ENCODE measurements at places on chromosomes 6 and 20. TPM values are rescaled to one million over a fixed set of nuclear protein-coding genes. Genes with fewer than 3 reads are reported as not detected.

TENT5A gene
- 8.8 TPM for total RNA-seq

DEFB132 gene
- not detected for total RNA-seq

HLA-DRB5 gene
- 0.19 TPM for total RNA-seq

DNA sequence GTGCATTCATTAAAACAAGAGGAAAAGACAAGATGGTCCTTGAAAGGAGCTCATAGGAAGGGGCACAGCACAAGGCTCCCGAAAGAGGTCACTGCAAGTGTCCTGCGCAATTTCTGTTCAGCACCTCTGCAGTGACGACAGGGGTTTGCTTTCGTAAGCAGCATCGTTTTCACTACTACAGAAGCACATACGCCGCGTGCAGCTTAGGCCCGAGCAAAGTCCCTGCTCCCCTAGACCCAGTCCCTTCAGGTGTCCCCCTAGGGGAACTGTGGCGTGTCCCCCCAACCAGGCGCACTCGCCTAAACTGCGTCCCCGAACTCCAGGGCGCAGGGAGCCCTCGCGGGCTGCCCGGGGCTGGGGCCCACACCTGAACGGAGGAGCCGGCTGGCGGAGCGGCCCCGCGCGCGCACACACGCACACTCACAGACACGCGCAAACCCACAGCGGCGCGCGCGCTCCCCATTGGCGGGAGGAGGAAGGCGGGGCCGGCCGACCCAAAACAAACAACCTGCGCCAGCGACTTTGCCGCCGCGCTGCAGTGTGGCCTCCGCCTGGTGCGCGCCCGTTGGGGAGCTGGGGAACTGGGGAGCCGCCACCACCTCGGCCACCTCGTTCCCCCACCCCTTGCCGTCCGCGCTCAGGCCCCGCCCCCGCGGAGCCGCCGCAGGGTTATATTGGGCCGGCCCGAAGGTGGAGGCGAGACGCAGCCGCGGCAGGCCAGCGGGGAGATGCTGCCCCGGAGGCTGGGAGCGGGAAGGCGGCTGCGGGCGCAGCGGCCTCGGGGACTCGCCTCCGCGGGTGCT lies at the start of gene FOXQ1:
TSS of gene FOXQ1 (plus strand) at position 699 of the 803 bp plus-strand sequence. CDS start 607 bp downstream, outside the sequence.
- peak within 1 kb of the TSS; percentile 66 for H3K4me3 ChIP-seq
- peak within 1 kb of the TSS; percentile 92 for H3K27ac ChIP-seq
- no peak for DNase-seq
- H3K4me1 ChIP-seq = peaks cover 7% of the 10 kb centered on the region
- no peaks in the 10 kb centered on the region for H3K36me3 ChIP-seq

DNA sequence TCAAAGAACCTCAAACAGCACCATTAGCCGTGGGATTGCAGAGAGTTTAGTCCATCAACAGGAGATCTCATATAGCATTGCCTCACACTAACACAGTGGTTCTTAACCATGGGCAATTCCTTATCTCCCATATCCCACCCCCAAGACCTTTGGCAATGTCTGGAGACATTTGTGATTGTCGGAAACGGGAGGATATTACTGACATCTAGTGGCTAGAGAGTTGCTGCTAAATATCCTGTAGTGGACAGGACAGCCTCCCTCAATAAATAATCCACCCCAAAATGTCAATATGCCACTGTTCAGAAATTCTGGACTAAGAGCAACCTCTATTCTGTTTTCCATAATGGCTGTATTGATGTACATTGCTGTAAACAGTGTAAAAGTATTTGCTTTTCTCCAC lies 210.1 kb upstream of the CCN2 start:
- no peaks in the 10 kb centered on the region for H3K36me3 ChIP-seq
- H3K4me3 ChIP-seq = no peak overlapping the region

DNA sequence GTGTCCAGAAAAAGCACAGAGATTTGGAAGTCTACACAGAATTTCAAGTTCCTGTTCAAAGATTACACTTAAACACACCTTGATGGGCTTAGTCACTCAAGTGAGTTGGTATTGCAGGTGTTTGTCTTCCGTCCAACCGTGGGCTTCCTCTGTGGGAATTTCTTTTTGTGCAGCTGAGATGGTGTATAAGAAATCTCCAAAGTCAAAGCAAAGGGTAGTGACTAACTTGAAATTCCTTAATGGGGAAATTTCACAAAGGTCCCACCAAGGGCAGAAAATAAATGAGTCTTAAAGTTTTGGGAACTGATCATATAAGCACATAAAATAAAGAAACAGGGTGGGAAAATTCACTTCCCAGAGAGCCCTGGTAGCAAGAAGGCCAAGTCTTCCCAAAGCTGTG lies 102.0 kb upstream of the TNFAIP3 start:
- no peaks in the 10 kb centered on the region for H3K36me3 ChIP-seq
- H3K27me3 ChIP-seq = no peaks in the 10 kb centered on the region
- H3K4me1 ChIP-seq = peaks cover 9% of the 10 kb centered on the region
- H3K4me3 ChIP-seq = no peak overlapping the region
- DNase-seq = no peak

IRF4 gene
- total RNA-seq = 0.72 TPM

DNA sequence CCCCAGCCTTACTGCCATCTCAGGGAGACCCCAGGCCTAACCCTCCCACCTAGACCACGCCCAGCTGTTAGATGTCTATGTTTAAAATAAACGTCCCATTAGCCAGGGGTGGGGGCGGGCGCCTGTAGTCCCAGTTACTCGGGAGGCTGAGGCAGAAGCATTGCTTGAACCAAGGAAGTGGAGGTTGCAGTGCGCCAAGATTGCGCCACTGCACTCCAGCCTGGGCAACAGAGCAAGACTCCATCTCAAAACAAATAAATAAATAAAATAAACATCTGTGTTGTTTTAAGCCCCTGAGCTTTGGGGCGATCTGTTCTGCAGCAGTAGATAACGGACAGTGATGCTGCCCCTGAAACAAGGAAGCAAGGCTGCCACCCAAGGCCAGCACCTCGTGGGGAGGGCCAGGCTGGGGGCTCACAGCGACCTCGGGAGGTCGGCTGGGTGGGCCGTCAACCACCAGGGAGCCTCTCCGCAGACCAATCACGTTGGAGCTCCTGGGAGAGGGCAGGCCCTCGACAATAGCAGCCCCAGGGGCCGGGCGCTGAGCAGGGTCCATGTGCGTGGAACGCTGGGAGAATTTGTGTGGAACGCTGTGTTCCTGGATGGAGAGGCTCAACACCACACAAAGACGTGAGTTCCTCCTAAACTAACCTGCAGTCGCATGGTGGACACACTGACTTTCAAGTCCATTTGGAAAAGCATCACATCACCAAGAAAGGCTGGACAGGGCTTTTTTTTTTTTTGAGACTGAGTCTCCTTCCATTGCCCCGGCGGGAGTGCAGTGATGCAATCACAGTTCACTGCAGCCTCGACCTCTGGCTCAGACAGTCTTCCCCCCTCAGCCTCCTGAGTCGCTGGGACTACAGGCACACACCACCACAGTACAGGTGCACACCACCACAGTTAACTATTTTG lies 1.0 kb upstream of the HELZ2 start:
- peaks cover 16% of the 10 kb centered on the region for H3K4me1 ChIP-seq
- H3K27me3 ChIP-seq = no peaks in the 10 kb centered on the region
- H3K4me3 ChIP-seq = no peak overlapping the region
- no peaks in the 10 kb centered on the region for H3K36me3 ChIP-seq

EYA4 gene
- 0.09 TPM for total RNA-seq

GRCh38 chr20:18223409-18223808 lies 64.9 kb upstream of the ZNF133 start:
- DNase-seq = no peak
- no peaks in the 10 kb centered on the region for H3K27me3 ChIP-seq
- H3K36me3 ChIP-seq = no peaks in the 10 kb centered on the region
- H3K4me3 ChIP-seq = no peak overlapping the region
- H3K4me1 ChIP-seq = no peaks in the 10 kb centered on the region

DNA sequence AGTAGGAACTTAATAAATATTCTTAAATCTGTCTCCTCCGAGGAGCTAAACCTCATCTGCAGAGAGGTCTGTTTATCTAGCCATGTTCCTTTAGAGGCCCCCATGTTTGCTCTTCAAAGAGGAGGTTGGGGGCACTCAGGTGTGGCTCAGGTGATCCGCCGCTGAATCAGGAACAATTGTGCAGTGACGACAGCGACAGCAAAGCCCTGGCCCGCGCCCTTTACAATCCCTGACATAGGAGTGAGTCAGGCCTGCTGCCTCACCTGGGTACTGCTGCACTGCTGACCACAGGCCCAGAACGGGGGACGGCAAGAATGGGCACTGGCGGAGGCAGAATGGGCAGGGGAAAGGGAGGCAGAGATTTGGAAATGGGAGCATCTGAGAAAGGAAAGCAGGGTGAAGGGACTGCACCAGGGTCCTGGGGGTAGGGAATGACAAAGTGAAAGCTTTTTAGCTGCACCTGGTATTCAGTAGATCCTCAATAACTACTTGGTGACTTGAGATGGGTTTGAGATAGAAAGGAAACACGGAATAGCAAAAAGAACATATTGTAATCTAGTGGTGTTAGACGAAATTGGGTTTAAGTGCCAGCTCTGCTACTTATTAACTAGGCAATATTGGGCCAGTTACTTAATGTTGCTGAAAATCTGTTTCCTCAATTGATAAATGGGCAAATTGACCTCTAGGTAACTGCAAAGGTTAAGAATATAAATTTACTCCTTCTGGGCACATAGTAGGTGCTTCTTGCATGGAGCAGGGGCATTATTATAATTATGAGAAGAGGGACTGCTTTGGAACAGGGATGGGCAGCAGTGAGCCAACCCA lies 5.4 kb upstream of the IER3 start:
- H3K4me3 ChIP-seq = no peak overlapping the region
- peaks cover 38% of the 10 kb centered on the region for H3K4me1 ChIP-seq
- no peak for DNase-seq
- H3K36me3 ChIP-seq = no peaks in the 10 kb centered on the region
- H3K27me3 ChIP-seq = no peaks in the 10 kb centered on the region

DNA sequence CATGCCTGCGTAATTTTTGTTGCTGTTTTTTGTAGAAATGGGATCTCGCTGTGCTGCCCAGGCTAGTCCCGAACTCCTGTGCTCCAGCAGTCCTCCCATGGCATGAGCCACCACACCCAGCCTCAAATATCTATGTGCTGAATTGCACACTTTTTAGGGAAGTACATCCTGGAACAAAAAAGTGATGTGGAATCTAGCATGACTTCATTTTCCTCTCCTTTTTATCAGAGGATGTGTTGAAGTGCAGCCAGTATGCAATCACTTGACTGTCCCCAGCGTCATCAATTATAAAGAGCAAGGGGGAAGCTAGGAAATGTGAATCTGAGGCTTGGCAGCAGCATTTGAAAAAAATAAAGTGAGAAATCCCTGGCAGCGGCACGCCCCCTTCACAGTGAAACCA lies 6.4 kb upstream of the EXOC2 start:
- no peaks in the 10 kb centered on the region for H3K27me3 ChIP-seq
- no peak for DNase-seq
- H3K4me1 ChIP-seq = no peaks in the 10 kb centered on the region
- no peak overlapping the region for H3K4me3 ChIP-seq

CYP21A2 gene
- 0.22 TPM for total RNA-seq

DNA sequence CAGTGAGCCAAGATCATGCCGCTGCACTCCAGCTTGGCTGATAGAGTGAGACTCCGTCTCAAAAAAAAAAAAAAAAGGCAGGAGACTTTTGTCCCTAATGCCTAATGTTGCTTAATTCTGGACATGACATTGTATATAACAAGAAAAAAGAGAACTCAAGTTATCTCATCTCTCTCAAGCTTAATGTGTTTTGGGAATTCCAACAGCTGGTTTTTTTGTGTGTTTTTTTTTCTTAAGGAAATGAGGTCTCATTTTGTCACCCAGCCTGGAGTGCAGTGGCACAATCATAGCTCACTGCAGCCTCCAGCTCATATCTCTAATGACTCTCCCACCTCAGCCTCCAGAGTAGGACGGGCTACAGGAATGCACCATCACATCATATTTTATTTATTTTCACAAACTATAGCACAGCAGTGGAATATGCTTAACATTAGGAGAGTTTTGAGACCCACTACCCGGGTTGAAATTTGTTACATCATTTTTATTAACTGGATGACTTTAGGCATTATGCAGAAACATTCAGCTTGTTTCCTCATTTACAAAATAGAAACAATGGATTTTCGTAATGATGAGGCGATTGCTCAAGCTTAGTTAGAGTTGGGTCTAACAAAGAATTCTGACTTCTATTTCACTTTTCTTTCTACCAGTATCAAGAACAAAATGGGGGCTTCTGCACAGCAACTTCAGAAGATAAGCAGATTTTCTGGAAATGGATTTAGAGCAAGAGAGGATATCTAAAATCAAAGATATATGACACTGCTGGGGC lies 104.1 kb upstream of the BTN3A2 start:
- no peaks in the 10 kb centered on the region for H3K27me3 ChIP-seq
- peaks cover 12% of the 10 kb centered on the region for H3K4me1 ChIP-seq
- H3K4me3 ChIP-seq = no peak overlapping the region

POLR1C gene
- total RNA-seq = 34.3 TPM

DNA sequence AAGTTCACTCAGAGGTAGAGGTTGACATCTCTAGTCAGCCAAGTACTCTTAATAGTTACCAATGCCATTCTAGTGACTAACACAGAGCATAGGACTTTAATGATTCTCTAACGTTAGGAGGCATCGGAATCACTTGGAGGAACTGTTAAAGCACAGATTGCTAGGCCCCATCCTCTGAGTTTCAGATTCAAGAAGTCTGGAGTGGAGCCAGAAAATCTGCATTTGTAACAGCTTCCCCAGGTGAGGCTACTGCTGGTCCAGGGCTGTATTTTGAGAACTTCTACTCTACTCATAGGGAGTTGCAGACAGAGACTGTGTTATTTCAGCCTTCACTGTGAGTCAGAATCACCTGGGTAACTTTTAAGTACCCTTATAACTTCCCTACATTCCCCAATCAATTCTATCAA lies 5.7 kb downstream of the LMBRD1 start:
- peaks cover 12% of the 10 kb centered on the region for H3K4me1 ChIP-seq
- H3K27ac ChIP-seq = peak overlapping the region; percentile 52
- DNase-seq = no peak

DNA sequence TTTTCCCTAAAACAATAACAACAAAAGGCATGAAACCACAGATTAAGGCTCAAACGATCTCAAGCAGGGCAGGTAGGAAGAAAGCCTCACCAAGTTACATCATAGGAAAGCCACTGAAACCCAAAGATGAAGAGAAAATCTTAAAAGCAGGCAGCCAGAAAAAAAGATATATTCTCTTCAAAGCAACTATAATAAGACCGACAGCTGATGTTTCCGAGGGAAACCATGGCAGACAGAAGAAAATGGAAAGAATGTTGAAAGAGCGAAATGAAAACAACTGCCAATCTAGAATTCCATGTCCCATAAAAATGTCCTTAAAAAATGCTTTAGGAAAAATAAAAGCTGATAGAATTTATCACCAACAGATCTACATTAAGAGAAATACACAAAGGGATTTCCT lies 161.5 kb upstream of the THBS2 start:
- H3K27me3 ChIP-seq = no peaks in the 10 kb centered on the region
- H3K27ac ChIP-seq = no peak overlapping the region
- H3K36me3 ChIP-seq = no peaks in the 10 kb centered on the region
- H3K4me1 ChIP-seq = no peaks in the 10 kb centered on the region
- DNase-seq = no peak

Data from esophagus squamous epithelium (tissue), 5 donors.